ENCODE measurements at places on chromosomes 12 and 14.

DNA sequence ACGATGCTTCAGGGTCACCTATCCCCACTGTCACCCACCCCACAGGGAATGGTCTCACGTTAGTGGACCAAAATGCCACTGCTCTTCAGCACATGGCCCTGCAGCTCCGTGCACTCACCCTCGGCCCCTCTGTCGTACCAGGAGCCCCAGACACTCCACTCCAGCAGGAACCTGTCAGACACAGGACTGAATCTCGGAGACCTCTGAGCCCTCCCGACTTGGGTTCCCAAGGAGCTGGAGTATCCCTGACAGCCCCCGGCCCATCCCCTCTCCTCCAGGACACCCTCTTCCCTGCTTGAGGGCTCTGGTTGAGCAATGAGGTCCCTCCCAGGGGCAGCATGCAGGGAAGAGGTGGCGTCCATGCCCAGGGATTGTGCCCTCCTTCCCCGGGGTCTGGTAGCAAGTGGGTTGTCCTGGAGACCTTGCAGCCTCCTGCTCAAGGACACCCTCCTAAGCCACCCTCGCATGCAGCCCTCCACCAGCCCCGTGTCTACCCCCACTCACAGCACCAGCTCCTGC is 20.4 kb upstream of the LRTM2 start:
- DNase-seq, result no peak
- H3K4me3 ChIP-seq, result no peak overlapping the region
- H3K27me3 ChIP-seq, result no peaks in the 10 kb centered on the region
- no peak overlapping the region for H3K27ac ChIP-seq

GRCh38 chr12:108907839-108908351 is 28.0 kb downstream of the DAO start:
- H3K4me1 ChIP-seq, result peaks cover 3% of the 10 kb centered on the region
- H3K36me3 ChIP-seq, result no peaks in the 10 kb centered on the region
- H3K27ac ChIP-seq, result no peak overlapping the region
- peaks cover 12% of the 10 kb centered on the region for H3K27me3 ChIP-seq
- no peak for DNase-seq

- peaks cover 9% of the 10 kb centered on the region for H3K4me1 ChIP-seq
- peaks cover 34% of the 10 kb centered on the region for H3K36me3 ChIP-seq
- H3K4me3 ChIP-seq, result no peak overlapping the region
- no peak for DNase-seq
- H3K27ac ChIP-seq, result no peak overlapping the region
Measured at GRCh38 chr14:71690478-71690877, 241.8 kb upstream of the RGS6 start.

DNA sequence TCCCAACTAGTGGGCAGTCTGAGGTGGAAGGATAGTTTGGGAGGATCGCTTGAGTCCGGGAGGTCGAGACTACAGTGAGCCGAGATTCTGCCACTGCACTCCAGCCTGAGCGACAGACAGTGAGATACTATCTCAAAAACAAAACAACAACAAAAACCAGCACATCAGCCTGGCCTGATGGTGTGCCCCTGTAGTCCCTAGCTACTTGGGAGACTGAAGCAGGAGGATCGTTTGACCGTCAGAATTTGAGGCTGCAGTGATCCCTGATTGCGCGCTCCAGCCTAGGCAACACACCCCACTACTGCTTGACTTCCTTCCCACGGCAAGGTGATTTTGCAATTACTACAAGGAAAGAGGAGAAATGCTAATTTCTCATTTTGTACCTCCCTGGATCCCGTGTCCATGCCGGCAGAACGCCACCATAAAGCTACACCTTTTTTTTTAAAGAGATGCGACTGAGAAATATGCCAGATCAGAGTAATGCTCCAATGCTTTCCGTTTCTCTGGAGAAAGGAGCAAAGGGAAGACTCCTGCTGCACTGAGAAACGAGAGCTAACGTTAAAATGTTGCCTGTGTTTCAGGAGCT is 672 bp upstream of the SCFD1 start:
- H3K36me3 ChIP-seq, result peaks cover 13% of the 10 kb centered on the region
- DNase-seq, result no peak
- peaks cover 44% of the 10 kb centered on the region for H3K4me1 ChIP-seq
- no peaks in the 10 kb centered on the region for H3K27me3 ChIP-seq
- H3K4me3 ChIP-seq, result peak overlapping the region; percentile 98
- H3K27ac ChIP-seq, result peak overlapping the region; percentile 96

GRCh38 chr12:132352896-132353800 is 23.8 kb upstream of the GALNT9 start:
- H3K27ac ChIP-seq, result no peak overlapping the region
- no peaks in the 10 kb centered on the region for H3K4me1 ChIP-seq
- no peaks in the 10 kb centered on the region for H3K36me3 ChIP-seq
- no peak for DNase-seq
- H3K4me3 ChIP-seq, result no peak overlapping the region
- H3K27me3 ChIP-seq, result peaks cover 6% of the 10 kb centered on the region

- no peaks in the 10 kb centered on the region for H3K27me3 ChIP-seq
- H3K27ac ChIP-seq, result no peak overlapping the region
- H3K4me1 ChIP-seq, result peaks cover 16% of the 10 kb centered on the region
- no peak for DNase-seq
- H3K4me3 ChIP-seq, result no peak overlapping the region
Measured at GRCh38 chr12:67689385-67689784, 40.8 kb downstream of the DYRK2 start.

GRCh38 chr14:31371646-31372045 is 48.7 kb downstream of the HEATR5A start:
- no peak overlapping the region for H3K4me3 ChIP-seq
- no peaks in the 10 kb centered on the region for H3K27me3 ChIP-seq
- H3K36me3 ChIP-seq, result peaks cover 13% of the 10 kb centered on the region
- H3K27ac ChIP-seq, result no peak overlapping the region

DNA sequence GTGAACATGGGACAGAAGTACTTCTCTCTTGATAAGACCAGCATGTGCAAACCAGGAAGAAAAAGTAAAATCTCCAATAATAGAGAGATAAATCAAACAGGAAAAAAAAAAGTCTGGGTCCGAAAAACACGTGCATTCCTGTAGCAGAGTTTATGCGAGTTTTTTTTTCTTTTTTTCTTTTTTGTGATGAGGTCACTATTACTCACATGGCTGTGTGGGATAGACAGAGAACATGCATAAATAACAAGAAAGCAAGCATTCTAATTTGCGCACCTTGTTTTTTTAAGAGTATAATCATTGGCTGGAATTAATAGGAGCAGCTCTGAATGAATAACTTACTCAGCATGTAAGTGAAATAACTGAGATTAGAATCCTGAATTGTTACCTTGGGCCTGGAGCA is 91.9 kb upstream of the CPM start:
- no peaks in the 10 kb centered on the region for H3K36me3 ChIP-seq
- no peak overlapping the region for H3K27ac ChIP-seq
- no peak for DNase-seq
- H3K4me1 ChIP-seq, result no peaks in the 10 kb centered on the region

GRCh38 chr12:16685107-16685506 is 79.1 kb upstream of the LMO3 start:
- no peak overlapping the region for H3K27ac ChIP-seq
- H3K27me3 ChIP-seq, result no peaks in the 10 kb centered on the region
- no peaks in the 10 kb centered on the region for H3K4me1 ChIP-seq

DNA sequence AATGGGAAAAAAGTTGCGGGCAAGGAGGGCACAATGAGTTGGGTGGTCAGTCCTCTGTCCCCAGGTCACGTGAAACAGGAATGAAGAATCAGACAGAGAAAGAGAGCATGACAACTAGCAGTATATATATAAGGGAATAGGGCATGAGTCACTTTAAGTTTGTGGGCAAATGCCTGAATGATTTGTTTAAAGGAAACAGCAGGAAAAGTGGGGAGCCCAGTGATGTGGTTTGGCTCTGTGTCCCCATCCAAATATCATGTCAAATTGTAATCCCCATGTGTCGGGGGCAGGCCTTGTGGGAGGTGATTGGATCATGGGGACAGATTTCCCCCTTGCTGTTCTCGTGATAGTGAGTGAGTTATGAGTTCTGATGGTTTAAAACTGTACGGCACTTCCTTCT is 195.3 kb upstream of the IGF1 start:
- H3K4me1 ChIP-seq, result no peaks in the 10 kb centered on the region
- no peaks in the 10 kb centered on the region for H3K27me3 ChIP-seq
- no peak overlapping the region for H3K4me3 ChIP-seq
- DNase-seq, result no peak

GRCh38 chr12:20350495-20350894 is 17.8 kb upstream of the PDE3A start:
- H3K27ac ChIP-seq, result no peak overlapping the region
- H3K4me1 ChIP-seq, result no peaks in the 10 kb centered on the region
- no peaks in the 10 kb centered on the region for H3K36me3 ChIP-seq
- no peaks in the 10 kb centered on the region for H3K27me3 ChIP-seq
- DNase-seq, result no peak

DNA sequence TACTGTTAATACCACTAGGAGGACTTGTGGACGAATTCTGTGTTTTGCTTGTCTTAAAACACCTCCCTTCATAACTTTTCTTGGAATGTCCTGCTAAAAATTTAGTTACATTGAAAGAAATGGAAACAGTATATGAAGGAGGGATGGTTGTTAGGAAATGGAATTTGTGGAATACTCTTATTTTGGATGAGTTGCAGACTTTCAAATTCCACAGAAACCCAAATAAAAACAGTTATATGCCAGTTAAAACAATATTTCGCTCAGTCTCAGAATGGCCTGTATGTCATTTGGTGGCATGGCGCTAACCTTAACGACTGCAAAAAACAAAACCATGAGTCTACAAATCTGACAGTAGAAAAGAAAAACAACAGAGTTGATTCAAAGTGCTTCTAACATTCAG is 12.2 kb upstream of the ARHGAP5 start:
- peaks cover 2% of the 10 kb centered on the region for H3K27me3 ChIP-seq
- H3K36me3 ChIP-seq, result no peaks in the 10 kb centered on the region
- no peak for DNase-seq
- H3K4me1 ChIP-seq, result no peaks in the 10 kb centered on the region

GRCh38 chr14:44339231-44339630 is 167.9 kb downstream of the FSCB start:
- H3K27me3 ChIP-seq, result no peaks in the 10 kb centered on the region
- H3K36me3 ChIP-seq, result no peaks in the 10 kb centered on the region
- no peak for DNase-seq
- no peaks in the 10 kb centered on the region for H3K4me1 ChIP-seq
- no peak overlapping the region for H3K27ac ChIP-seq

- H3K27ac ChIP-seq, result no peak overlapping the region
- H3K36me3 ChIP-seq, result no peaks in the 10 kb centered on the region
- no peaks in the 10 kb centered on the region for H3K4me1 ChIP-seq
- H3K27me3 ChIP-seq, result no peaks in the 10 kb centered on the region
- no peak for DNase-seq
- H3K4me3 ChIP-seq, result no peak overlapping the region
Measured at GRCh38 chr12:40522837-40523236, 169.4 kb upstream of the CNTN1 start.

DNA sequence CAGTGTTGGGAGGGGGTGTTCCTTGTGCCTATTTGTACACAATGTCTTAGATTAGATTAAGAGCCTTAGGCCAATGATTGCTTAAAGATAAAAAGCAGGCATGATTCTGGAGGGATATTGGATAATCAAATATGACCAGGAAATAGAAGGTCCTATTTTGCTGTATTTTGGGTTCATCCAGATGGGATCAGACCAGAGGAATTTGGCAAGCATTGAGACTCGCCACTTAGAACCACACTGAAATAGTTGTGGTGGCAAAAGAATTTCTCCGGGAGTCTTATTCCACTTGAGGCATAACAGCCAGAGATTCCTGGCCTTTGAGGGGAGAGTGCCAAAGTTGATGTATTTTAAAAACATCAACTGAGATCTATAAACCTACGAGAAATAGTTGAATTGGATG is 327.2 kb downstream of the RAD51B start:
- no peak overlapping the region for H3K27ac ChIP-seq
- no peaks in the 10 kb centered on the region for H3K27me3 ChIP-seq
- H3K36me3 ChIP-seq, result peaks cover 11% of the 10 kb centered on the region
- H3K4me3 ChIP-seq, result no peak overlapping the region
- no peak for DNase-seq
- peaks cover 21% of the 10 kb centered on the region for H3K4me1 ChIP-seq

DNA sequence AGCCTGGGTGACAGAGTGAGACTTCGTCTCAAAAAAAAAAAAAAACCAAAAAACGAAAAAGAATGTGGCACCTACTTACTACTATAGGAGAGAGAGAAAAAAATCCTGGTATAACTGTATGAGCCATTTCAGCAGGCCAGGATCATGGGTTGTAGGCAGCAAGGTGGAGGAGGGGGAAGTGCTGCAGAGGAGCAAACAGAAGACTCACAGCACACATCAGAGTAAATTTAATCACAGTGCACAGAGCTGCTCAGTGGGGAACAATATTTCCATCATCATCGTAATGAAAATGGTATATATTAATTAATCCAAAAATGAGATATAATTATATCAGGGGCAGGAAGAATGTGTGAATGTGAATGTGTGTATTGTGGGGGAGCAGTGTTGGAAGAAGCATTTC is 175.8 kb downstream of the SLC2A13 start:
- H3K4me3 ChIP-seq, result no peak overlapping the region
- H3K27ac ChIP-seq, result no peak overlapping the region

- H3K4me3 ChIP-seq, result no peak overlapping the region
- DNase-seq, result no peak
- no peaks in the 10 kb centered on the region for H3K36me3 ChIP-seq
Measured at GRCh38 chr12:1632702-1633101, 3.7 kb downstream of the WNT5B start.

- DNase-seq, result no peak
- no peak overlapping the region for H3K4me3 ChIP-seq
- H3K27me3 ChIP-seq, result peaks cover 33% of the 10 kb centered on the region
- no peaks in the 10 kb centered on the region for H3K36me3 ChIP-seq
- H3K27ac ChIP-seq, result no peak overlapping the region
- peaks cover 4% of the 10 kb centered on the region for H3K4me1 ChIP-seq
Measured at GRCh38 chr12:65886996-65887395, 62.7 kb downstream of the HMGA2 start.

DNA sequence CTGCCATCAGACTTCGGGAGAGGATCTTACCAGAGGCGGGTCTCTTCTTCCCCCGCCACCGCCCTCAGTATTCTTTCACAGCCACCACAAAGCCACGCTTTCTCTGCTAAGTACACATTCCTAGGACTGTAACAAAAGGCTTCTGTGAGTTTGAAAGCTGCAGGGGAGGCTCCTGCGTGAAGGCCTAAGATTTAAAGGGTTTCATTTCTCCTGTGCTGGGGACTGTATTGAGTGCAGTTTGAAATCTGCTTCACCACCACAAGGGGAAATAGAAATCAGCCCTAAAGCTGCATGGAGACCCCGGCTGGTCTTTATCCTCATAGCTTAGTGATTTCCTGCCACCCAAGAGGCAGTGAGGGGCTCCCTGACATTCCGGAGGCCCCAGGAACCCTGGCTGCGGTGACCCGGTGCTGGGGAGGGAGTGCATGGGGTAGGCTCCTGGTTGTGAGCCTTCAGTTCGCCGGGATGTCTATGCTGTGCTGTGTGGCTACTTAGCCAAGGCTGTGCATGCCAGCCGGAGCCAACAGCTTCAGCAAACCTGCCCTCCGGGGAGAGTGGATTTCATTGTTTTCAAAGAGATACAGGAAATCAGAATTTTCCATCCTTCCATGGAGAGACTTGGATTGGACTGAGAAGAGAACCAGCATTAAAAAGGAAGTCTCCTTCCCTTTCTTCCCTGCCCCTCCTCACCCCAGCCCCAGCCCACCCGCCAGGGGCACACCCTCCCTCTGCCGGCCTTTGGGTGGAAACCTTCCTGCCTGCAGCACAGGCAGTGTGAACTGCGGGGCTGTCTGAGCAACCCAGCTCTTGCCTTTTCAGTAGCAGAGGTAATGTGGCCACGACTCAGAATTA is 163.3 kb downstream of the ETV6 start:
- DNase-seq, result peak; percentile 15
- H3K36me3 ChIP-seq, result peaks cover 5% of the 10 kb centered on the region
- peaks cover 43% of the 10 kb centered on the region for H3K4me1 ChIP-seq
